ENCODE measurements at places on chromosomes 5 and 9.

DNA sequence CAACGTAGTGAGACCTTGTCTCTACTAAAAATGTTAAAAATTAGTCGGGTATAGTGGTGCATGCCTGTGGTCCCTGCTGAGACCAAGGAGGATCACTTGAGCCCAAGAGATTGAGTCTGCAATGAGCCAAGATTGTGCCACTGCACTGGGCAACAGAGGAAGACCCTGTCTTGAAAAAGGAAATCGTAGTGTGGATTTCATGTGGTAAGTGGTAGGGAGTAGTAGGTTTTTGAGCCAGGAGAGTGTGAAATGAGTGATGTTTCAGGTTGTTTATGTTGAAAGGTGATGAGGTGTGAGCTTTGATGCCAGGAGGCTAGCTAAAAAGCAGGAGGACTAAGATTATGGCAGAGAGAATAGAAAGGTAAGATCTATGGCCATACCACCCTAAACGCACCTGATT is 5.9 kb downstream of the MATR3 start:
- no peak for DNase-seq

GRCh38 chr9:76162086-76162730 is 232.0 kb downstream of the RFK start:
- no peak for DNase-seq

DNA sequence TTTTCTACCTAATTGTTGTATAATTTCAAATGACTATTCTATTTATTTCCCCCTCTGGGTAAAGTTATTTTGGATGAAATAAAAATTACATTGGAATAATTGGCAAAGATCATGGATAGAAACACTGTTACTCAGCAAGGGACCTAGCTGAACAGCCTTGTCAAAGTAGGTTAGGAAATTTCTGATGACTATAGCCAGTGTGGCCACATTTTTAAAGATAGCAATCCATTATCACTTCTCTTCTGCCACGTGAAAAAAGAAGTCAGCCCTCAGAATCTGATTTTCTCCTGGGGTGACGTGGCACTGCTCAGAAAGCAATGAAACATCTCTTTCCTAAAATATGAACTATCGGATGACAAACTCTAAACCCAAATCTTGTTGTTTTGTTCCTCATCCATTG is 784.2 kb upstream of the RIOK2 start:
- no peak for DNase-seq

- DNase-seq, result no peak
Observed at GRCh38 chr9:71819115-71819739, 50.9 kb upstream of the CEMIP2 start.

GRCh38 chr9:76114144-76114543 is 223.7 kb downstream of the PCSK5 start:
- DNase-seq, result no peak

- no peak for DNase-seq
Observed at GRCh38 chr5:96326902-96327301, 106.1 kb downstream of the PCSK1 start.

DNA sequence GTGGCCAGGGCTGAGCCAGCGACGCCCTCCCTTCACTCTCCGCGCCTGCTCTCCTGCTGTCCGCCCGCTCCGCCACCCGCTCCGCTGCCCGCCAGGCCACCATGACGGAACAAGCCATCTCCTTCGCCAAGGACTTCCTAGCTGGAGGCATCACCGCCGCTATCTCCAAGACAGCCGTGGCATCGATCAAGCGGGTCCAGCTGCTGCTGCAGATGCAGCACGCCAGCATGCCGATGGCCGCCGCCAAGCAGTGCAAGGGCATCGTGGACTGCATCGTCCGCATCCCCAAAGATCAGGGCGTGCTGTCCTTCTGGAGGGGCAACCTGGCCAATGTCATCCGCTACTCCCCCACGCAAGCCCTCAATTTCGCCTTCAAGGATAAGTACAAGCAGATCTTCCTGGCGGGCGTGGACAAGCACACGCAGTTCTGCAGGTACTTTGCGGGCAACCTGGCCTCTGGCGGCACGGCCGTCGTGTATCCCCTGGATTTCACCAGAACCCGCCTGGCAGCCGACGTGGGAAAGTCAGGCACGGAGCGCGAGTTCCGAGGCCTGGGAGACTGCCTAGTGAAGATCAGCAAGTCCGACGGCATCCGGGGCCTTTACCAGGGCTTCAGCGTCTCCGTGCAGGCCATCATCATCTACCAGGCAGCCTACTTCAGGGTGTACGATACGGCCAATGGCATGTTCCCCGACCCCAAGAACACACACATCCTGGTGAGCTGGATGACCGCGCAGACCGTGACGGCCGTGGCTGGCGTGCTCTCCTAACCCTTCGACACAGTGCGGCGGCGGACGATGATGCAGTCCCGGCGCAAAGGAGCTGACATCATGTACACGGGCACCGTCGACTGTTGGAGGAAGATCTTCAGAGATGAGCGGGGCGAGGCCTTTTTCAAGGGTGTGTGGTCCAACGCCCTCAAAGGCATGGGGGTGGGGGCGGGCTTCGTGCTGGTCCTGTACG is 1130.4 kb upstream of the ACO1 start:
- no peak for DNase-seq

GRCh38 chr9:107707915-107708441 is 218.4 kb upstream of the KLF4 start:
- no peak for DNase-seq

- no peak for DNase-seq
Observed at GRCh38 chr5:85709728-85710127, 908.0 kb upstream of the COX7C start.

- DNase-seq, result no peak
Observed at GRCh38 chr5:56077796-56078233, 83.1 kb upstream of the IL6ST start.

DNA sequence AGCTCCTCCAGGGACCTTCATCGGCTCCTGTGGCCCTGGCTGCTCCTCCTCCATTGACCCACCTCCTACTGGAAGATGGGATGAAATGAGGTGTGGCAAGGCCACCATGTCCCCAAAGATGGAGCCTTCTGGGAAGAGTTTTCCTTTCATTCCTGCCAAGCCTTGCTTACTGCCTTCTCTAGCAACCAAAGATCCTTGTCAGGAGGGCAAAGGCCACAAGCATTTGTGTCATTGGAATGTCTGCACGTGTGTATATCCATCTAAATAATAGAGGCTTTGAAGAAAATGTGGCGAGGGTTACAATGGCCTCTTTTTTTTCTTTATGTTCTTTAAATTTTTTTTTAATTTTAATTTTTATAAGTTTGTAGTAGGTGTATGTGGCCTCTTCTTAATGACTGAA is 313.6 kb downstream of the ARHGEF28 start:
- DNase-seq, result no peak

GRCh38 chr9:18601026-18601425 is 127.1 kb downstream of the ADAMTSL1 start:
- DNase-seq, result no peak

DNA sequence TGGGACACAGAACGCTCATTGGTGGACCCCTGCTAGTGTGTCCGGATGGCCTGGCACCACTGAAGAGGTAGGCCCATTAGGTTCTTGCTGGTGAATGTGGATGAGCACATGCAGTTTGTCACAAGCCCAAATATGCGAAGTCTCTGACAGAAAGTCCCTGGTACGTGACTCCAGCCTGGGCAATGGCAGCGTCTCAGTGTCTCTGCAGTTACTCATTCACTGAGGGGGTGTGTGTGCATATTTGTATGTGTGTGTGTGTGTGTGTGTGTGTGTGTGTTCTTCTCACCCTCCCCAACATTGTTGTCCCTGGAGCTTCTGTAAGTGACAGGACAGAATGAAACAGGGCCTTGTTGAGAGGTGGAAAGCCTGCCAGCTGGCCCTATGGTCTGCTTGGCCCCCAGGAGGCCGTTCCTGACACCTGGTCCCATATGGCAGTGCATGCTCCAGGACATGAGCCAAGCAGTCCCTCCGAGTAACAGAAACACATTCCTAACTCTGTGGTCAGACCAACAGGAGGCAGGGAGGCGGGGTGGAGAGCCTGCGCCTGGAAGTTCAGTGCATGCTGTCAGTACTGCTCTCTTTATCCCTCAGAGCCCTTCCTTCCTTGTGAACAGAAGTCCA is 169.9 kb downstream of the SLC28A3 start:
- no peak for DNase-seq

- no peak for DNase-seq
Observed at GRCh38 chr5:63398346-63398745, 563.9 kb downstream of the HTR1A start.

GRCh38 chr9:20624201-20625002 is 2.1 kb upstream of the MLLT3 start:
- no peak for DNase-seq

DNA sequence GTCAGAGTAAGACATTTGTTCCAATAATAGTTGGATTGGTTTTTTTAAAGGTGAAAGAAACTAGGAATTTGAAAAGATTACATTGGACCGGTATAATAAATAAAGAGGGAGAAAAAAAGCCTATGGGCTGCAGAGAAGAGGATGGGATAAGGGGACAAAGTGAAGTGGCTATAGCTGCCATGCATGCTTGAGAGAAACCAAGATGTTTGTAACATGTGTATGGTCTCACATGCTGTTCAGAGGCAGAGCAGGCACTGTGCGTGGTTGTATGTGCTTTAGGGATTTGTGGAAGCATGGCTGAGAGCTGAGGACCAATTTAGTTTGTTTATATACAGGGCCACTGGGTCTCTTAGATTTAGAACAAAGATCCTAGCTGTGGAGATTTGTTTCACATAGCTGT is 32.7 kb downstream of the LNPEP start:
- no peak for DNase-seq

DNA sequence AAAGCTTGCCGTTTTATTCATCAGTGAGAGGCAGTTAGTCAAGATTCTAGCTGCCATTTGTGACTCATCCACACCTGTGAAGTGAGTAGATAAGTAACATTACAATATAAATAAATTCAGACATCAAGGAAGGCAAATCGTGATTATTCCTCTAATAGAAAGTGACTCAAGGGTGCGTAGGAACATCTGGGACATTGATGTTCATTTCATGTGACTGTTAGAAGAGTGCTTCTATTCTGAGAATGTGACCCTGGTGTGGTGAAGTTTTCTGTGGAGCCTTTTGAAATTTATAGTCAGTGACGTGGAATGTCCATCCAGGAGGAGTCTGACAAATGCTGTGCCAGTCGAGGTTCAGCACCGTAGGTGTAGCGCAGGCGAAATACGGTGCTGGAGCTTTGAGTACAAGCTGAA is 48.4 kb upstream of the FAM240B start:
- no peak for DNase-seq

- no peak for DNase-seq
Observed at GRCh38 chr9:34513567-34514214, 9.1 kb downstream of the ENHO start.
